ENCODE measurements at places on chromosomes 11 and 22. TPM values are rescaled to one million over a fixed set of nuclear protein-coding genes. Genes with fewer than 3 reads are reported as not detected.

The CST6 gene
- total RNA-seq: 0.38 TPM

The CECR2 gene
- 1.1 TPM for total RNA-seq

The FEN1 gene
- 79.0 TPM for total RNA-seq

The SLC22A12 gene
- total RNA-seq: not detected

The ARHGAP20 gene
- total RNA-seq: 2.3 TPM

The SERPING1 gene
- 21.4 TPM for total RNA-seq

The PDE2A gene
- 1.3 TPM for total RNA-seq

The KRTAP5-11 gene
- total RNA-seq: not detected

The C11orf58 gene
- total RNA-seq: 242 TPM

The IGLL5 gene
- total RNA-seq: not detected

The MMP26 gene
- total RNA-seq: not detected

The OTOG gene
- total RNA-seq: not detected

The OR51G2 gene
- not detected for total RNA-seq

The HSPB2 gene
- total RNA-seq: 0.28 TPM

The TUBA8 gene
- total RNA-seq: 0.58 TPM

The TIGD3 gene
- 0.19 TPM for total RNA-seq

The SEC14L6 gene
- total RNA-seq: 0.28 TPM

The OR8G1 gene
- total RNA-seq: not detected

The FXYD2 gene
- 0.38 TPM for total RNA-seq

The PEX16 gene
- 20.3 TPM for total RNA-seq

The POLR2L gene
- total RNA-seq: 132 TPM

The ADM2 gene
- total RNA-seq: 0.58 TPM

The PATE2 gene
- 0.38 TPM for total RNA-seq

The RIBC2 gene
- total RNA-seq: 0.28 TPM

The OR5B21 gene
- total RNA-seq: not detected

The SCGB2A2 gene
- not detected for total RNA-seq

The GLYATL2 gene
- 0.19 TPM for total RNA-seq

The ANGPTL5 gene
- 0.28 TPM for total RNA-seq

The MUC15 gene
- not detected for total RNA-seq

The GPHA2 gene
- not detected for total RNA-seq

The KCNQ1 gene
- total RNA-seq: not detected

The DRICH1 gene
- total RNA-seq: not detected

The IFITM1 gene
- 10.7 TPM for total RNA-seq

The SHISAL1 gene
- total RNA-seq: 2.0 TPM

The TLCD5 gene
- total RNA-seq: 11.6 TPM

The MYRF gene
- 2.0 TPM for total RNA-seq

The CREB3L1 gene
- total RNA-seq: 11.0 TPM

The CBLIF gene
- not detected for total RNA-seq

The ROBO4 gene
- 1.1 TPM for total RNA-seq

The EIF3L gene
- total RNA-seq: 332 TPM

The LINC01488 gene
- total RNA-seq: not detected

The DPP3 gene
- total RNA-seq: 24.2 TPM

The CHEK1 gene
- total RNA-seq: 42.9 TPM

The MS4A12 gene
- total RNA-seq: not detected

Measured in regular cardiac myocyte (primary cell).